ENCODE measurements at places on chromosomes 2 and 18.
A peak's percentile ranks its signal among the peaks of the same experiment; 100 is the strongest.

DNA sequence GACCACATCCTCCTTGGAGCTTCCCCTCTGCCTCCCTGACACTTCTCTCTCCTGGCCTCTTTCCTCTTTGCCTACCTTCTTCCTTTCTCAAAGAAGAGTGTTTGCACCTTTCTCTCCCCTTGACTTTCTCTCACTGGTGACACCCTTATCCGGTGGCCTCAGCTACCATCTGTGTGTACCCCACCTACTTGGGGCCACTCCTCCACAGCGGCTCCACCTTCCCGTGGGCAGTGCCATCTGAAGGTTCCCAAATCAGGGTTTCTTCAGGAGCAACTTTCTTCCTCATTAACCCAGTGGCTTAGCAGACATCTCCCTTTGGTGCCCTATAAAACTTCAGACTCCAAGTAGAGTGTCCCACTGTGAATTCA is 5.3 kb upstream of the NCL start:
- DNase-seq = no peak

- no peak for DNase-seq
Observed at GRCh38 chr2:236818281-236819045, 248.8 kb downstream of the ACKR3 start.

- DNase-seq = no peak
Observed at GRCh38 chr18:31203096-31203793, 40.6 kb upstream of the DSC1 start.

GRCh38 chr2:98710734-98711133 is 20.2 kb downstream of the MGAT4A start:
- DNase-seq = no peak

GRCh38 chr2:167706800-167707199 is 540.6 kb downstream of the STK39 start:
- DNase-seq = no peak

DNA sequence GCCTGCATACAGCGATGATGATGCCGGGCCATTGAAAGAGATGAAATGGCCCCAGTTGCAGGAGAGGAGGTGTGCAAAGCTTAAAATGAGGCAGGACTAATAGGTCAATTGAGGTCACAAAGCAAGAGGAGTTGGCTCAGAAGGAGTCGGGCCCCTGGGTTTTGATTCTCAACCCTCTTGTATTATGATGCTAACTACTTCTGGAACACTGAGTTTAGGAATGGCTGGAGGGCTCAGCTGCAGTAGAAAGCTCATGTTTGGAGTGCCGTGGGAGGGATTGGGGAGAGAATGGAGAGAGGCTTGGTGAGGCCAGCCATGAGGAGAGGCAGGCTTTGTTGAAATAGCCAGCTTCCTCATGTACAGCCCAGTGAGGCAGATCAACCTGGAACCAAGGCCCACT is 4.8 kb downstream of the TNP1 start:
- no peak for DNase-seq

- no peak for DNase-seq
Observed at GRCh38 chr2:72561621-72562318, 264.1 kb downstream of the EXOC6B start.

DNA sequence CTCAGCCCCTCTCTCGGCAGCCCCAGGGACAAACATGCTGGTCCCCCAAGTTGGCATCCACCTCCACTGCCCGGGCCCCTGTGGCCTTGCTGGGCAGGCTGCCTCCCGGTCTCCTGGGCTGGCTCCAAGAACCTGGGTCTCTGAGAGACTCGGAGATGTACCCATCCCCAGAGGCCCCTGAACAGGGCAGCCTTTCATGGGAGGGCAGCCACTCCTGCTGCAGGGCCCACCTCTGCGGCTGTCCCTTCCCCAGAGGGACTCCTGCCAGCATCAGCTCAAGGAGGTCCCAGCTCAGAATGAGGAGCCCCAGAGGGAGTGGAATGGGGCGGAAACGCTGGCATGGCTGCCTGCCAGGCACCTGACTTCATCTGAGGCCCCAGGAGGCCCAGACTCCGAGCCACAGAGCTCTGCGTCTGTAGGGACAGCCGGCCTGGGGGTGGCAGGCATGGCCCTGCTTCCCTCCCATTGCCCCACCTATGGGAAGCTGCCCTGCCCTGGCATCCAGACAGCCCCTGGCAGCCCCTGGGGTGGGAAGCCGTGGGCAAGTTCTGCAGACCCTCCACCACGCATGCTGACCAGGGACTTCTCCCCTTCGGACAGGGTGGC is 857 bp upstream of the CROCC2 start:
- DNase-seq = no peak

DNA sequence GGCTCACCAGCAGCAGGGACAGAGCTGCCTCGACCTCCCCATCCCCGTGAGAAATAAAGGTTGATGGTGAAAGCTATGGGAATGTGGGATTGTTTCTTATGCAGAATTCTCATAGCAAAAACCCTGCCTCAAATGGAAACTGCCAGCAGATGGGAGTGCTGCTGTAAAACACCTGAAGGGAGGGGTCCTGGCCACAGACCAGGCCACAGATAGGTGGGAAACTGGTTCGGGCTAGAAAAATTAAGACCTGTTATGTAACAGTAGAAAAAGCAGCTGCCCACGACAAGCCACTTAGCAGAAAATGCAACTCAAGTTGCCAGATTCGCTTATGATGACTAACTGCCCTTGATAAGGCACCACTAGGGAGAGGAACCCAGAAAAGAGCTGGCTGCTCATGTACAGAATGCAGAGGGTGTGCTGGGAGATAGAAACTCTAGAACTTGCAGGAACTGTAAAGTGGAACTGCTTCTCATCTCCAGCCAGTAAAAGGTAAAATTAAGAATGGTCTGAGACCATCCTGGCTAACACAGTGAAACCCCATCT is 114.5 kb upstream of the SALL3 start:
- no peak for DNase-seq

- DNase-seq = no peak
Observed at GRCh38 chr2:172922815-172923214, 152.8 kb upstream of the MAP3K20 start.

GRCh38 chr2:127416506-127417001 is 1.7 kb upstream of the PROC start:
- no peak for DNase-seq

- DNase-seq = no peak
Observed at GRCh38 chr2:150358468-150358807, 129.0 kb downstream of the RND3 start.

GRCh38 chr18:58493516-58494253 is 135.2 kb downstream of the ALPK2 start:
- peak; percentile 22 for DNase-seq

All from stimulated activated CD8-positive, alpha-beta memory T cell treated with anti-CD3 and anti-CD28 coated beads, Interleukin-4, amount 100 ng/mL, for 1 hour (primary cell).